Fibroblast of skin of back (primary cell): ENCODE measurements at places on chromosomes 13 and 19.
A peak's percentile ranks its signal among the peaks of the same experiment; 100 is the strongest.

- DNase-seq, result no peak
These were observed 6.3 kb upstream of the POU4F1 start for GRCh38 chr13:78609464-78610205.

- peak; percentile 94 for DNase-seq
These were observed at the start of gene PPP1R13L for GRCh38 chr19:45404557-45405434. Gene PPP1R13L, minus strand, starts transcription at chr19:45405069. Its CDS starts 6,751 bp downstream, at chr19:45398318.

GRCh38 chr19:18193388-18194180 is 566 bp downstream of the MPV17L2 start:
- no peak for DNase-seq

DNA sequence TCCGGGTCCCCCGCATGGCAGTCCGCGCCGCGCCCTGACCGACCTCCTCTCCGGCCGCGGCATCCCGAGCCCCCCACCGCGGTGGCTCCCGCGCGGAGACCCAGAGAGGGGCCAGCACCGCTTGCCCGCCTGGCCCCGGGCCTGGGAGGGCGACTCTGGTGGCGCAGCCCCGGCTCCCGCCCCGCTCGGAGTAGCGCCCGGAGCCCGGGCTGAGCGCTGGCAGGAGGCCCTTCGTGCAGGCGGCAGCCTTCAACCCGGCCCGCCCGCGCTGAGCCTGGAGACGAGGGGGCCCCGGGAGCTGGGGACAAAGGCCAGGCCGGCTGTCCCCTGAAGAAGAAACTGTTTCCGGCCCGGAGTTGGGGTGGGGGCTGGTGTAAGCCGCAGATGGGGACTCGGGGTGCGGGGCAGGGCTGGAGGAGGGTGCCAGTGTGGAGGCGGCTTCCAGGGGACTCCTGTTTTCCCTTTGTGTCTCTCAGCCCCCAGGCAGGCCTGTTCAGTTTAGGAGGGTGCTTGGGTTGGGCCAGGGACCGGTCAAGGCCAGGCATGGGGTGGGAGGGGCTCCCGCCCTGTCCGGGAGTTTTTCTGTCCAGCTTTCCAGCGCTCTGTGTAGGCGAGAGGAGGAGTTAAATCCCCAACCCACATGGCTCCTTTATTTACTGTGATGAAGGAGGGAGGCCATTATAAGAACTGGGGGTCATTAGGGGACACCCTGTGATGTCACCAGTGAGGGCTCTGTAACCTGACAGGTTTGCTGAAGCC is 935 bp downstream of the LRP3 start:
- DNase-seq, result peak; percentile 22

DNA sequence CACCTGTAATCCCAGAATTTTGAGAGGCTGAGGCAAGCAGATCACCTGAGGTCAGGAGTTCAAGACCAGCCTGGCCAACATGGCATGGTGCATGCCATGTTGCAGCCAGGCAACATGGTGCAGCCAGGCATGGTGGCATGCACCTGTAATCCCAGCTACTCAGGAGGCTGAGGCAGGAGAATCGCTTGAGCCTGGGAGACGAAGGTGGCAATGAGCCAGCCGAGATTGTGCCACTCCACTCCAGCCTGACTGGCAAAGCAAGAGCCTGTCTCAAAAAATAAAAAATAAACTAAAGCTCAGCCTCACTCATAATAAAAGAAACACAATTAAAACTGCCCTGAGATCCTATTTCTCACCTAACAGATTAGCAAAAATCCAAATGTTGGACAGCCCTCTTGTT is 49.7 kb upstream of the MAP3K10 start:
- no peak for DNase-seq

- no peak for DNase-seq
These were observed 137.1 kb downstream of the AKAP11 start for GRCh38 chr13:42409075-42409474.

GRCh38 chr13:113022391-113022744 is 53.4 kb downstream of the MCF2L start:
- DNase-seq, result no peak

GRCh38 chr13:38328699-38329098 is 21.0 kb upstream of the UFM1 start:
- DNase-seq, result no peak

DNA sequence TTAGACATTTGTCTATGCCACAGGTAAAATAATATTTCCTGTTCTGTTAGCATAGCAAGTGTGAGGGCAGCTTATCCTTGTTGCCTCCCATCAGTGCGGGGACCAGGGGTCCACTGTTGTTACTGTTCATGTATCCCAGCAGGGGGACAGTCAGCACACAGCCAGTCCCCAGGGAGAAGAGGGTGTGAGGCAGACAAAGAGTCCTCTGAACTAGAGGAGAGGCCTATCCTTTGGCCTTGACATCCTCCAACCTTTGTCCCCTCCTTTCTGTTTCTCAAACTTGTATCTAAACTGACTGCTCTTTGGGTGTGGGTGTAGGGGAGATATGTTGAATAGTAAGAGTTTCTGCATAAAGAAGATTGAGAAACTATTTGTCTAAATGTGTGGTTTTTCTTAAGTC is 2.9 kb upstream of the GPR18 start:
- DNase-seq, result no peak

- DNase-seq, result no peak
These were observed 28.1 kb downstream of the MPND start for GRCh38 chr19:4371247-4372164.

DNA sequence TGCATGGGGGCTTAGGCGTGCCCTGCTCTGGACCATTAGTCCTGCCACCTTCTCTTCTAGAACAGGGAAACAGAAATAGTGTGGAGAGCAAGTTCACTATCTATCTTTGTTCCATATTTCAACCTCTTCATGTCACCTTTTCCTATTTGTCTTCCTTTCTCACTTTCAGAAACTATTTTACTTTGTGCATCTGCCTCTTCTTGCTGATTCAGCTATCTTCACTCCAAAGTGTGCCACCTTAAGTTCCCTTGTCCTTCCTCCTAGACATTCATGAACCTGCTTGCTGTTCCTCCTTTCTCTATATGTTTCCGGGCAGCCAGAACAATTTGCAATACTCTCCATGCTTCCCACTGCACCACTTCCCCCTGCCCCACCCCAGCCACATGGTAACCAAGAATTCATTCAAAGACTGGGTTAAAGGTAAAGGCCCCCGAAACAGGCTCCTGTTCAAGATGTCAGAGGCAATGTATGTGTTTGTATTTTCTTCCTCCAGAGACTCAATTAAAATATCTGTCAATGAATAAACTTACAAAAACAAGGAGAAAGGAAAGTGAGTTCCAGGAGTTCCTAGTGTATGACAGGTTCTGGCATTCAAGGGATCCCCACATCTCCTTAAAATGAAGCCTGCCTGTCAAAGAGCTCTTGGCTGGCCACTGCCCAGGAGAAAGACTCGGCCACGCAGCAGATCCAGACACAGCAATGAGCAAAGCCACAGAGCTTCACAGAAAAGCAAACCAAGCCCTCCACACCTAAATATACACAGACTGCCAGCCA is 268.1 kb downstream of the DNAJC15 start:
- DNase-seq, result no peak

GRCh38 chr19:17605761-17606589 is 50.5 kb downstream of the COLGALT1 start:
- DNase-seq, result peak; percentile 82

DNA sequence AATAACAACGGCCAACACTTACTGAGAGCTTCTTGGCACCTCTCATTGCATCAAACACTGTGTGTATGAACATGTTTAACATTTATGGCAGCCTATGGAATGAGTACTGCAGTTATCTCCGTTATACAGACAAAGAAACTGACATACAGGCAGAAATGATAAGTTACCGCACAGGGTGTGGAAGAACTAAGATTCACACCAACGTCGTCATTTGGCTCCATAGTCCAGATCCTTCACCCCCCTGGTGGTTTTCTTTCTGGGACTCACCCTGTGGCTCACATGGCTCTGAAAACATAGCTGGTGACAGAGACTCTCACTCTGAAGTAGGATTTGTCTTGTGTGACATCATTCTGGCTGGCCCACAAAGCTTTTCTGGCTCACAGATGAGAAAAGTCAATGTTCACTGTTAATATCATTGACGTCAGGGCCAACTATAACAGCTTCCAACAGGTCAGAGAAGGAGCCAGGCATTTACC is 230.1 kb downstream of the DLEU7 start:
- DNase-seq, result peak; percentile 50

DNA sequence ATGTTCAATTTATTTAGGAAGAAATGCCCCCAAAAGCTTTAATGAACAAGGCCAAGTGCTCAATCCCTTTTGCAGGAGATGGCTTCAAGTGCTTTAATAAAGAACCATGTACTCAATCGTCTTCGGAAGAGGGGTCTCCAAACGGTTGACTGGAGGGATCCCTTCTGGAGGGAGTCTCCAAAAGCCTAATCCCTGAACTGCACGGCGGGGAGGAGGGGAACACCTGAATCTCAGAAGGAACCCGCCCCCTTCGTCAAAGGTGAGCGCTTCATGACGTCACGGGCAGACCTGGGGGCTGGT is 505 bp downstream of the PAF1 start:
- DNase-seq, result no peak

DNA sequence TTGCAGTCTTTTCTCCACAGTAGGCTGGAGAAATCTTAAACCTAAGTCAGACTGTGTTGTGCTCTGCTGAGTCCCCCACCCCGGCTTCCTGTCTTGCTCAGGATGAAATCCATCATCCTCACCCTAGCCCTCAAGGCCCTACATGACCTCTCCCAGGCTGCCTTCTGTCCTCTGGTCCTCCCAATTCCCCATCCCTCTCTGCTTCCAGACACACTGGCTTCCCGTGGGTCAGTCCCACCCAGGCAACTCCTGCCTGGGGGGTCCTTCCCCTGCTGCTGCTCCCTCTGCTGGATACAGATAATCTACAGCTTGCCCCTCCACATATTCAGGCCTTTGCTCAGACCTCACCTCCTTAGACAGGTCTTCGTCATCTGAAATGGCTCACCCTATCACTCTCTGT is 18.4 kb upstream of the CBY2 start:
- DNase-seq, result no peak

DNA sequence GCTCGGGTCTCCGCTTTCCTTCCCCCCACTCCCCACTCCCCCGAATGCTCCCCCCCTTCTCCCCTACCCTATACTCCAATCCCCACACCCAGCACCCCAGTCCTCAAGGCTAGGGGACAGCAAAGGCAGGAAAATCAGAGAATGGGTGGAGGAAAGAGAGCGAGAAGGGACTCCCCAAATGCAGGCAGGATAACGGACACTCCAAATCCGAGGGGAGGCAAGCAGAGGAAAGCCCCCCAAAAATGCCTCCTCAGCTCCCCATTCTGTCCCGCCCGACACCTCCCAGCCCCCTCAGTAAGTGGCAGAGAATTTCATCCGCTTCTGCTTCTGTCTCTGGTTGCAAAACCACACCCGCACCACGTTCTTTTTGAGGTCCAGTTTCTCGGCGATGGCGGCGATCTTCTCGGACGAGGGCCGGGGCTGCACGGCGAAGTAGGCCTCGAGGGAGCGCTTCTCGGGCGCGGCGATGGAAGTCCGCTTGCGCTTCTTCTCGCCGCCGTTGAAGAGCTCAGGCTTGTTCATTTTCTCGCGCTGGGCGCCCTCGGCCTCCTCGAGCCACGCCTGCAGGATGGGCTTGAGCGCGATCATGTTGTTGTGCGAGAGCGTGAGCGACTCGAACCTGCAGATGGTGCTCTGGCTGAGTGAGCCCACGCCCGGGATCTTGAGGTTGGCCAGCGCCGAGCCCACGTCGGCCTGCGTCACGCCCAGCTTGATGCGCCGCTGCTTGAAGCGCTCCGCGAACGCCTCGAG is 2.1 kb downstream of the POU4F1 start:
- no peak for DNase-seq

GRCh38 chr13:106230450-106230849 is 305.0 kb downstream of the EFNB2 start:
- DNase-seq, result peak; percentile 88

GRCh38 chr13:34464011-34464410 is 478.1 kb upstream of the NBEA start:
- DNase-seq, result no peak

GRCh38 chr13:102792396-102792795 is 6.4 kb downstream of the POGLUT2 start:
- peak; percentile 66 for DNase-seq

GRCh38 chr13:35850569-35850968 is 280.6 kb downstream of the DCLK1 start:
- no peak for DNase-seq

DNA sequence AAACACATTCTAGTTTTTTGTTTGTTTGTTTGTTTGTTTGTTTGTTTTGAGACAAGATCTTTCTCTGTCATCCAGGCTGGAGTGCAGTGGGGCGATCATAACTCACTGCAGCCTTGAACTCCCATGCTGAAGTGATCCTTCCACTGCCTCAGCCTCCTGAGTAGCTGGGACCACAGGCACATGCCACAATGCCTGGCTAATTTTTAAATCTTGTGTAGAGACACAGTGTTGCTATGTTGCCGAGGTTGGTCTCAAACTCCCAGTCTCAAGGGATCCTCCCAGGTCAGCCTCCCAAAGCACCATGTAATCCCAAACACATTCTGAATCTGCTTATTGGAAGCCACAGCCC is 15.8 kb downstream of the PLA2G4C start:
- DNase-seq, result no peak

DNA sequence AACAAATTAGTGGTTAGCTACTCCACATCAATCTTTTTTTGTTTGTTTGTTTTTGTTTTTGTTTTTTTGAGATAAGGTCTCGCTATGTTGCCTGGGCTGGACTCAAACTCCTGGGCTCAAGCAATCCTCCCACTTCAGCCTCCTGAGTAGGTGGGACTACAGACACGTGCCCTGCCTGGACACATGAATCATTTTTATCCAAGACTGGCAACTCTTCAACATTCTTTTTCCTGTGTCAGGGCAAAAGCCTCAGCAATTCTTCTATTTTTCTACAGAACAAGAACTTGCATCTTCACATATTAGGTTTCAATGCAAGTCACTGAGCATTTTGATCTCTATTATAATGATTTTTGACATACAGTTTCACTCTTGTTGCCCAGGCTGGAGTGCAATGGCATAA is 76.8 kb upstream of the LRCH1 start:
- peak; percentile 51 for DNase-seq

GRCh38 chr19:47497821-47498520 is 14.0 kb upstream of the KPTN start:
- DNase-seq, result no peak

DNA sequence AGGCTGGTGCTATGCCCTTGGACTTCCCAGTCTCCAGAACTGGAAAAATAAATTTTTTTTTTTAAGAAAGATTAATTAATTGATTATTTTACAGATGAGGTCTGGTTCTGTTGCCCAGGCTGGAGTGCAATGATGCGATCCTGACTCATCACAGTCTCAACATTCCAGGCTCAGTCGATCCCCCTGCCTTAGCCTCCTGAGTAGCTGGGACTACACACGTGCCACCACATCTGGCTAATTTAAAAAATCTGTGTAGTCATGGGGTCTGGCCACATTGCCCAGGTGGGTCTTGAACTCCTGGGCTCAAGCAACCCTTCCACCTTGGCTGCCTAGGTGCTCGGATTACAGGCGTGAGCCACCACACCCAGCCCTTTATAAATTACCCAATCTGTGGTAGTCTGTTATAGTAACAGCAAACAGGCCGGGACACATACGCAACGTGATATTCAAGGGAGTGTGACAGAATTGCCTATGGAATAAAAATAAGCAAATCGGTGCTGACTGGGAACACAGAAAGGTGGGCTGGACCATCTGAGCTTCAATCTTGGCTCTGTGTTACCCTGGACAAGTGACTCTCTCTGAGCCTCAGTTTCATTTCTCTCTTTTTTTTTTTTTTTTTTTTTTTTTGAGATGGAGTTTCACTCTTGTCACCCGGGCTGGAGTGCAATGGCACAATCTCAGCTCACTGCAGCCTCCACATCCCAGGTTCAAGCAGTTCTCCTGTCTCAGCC is 42.8 kb downstream of the PIN1 start:
- DNase-seq, result peak; percentile 84
